GM12878 (cell line): ENCODE measurements at places on chromosomes 1 and 21. TPM values are rescaled to one million over a fixed set of nuclear protein-coding genes. Genes with fewer than 3 reads are reported as not detected.

TDRD5 gene
- polyA plus RNA-seq, result not detected in 2 replicates

IRF2BP2 gene
- polyA plus RNA-seq, result 11.0 and 12.9 TPM in 2 replicates

THEMIS2 gene
- 36.1 and 37.7 TPM in 2 replicates for polyA plus RNA-seq

GPR37L1 gene
- 0.03 TPM in 1 of 2 replicates, not detected in the other for polyA plus RNA-seq
